Natural killer cell (primary cell): ENCODE measurements at places on chromosomes 16 and 17. TPM values are rescaled to one million over a fixed set of nuclear protein-coding genes. Genes with fewer than 3 reads are reported as not detected.

- no peak overlapping the region for H3K27ac ChIP-seq
- no peaks in the 10 kb centered on the region for H3K27me3 ChIP-seq
- no peak for DNase-seq
- no peak overlapping the region for H3K4me3 ChIP-seq
- H3K4me1 ChIP-seq: peaks cover 10% of the 10 kb centered on the region
These were observed 18.4 kb downstream of the CYB5D2 start for GRCh38 chr17:4161192-4161966.

Gene CACNA1G
- not detected for total RNA-seq

- H3K36me3 ChIP-seq: no peaks in the 10 kb centered on the region
- no peak overlapping the region for H3K27ac ChIP-seq
- H3K27me3 ChIP-seq: no peaks in the 10 kb centered on the region
- H3K4me3 ChIP-seq: no peak overlapping the region
- no peaks in the 10 kb centered on the region for H3K4me1 ChIP-seq
- DNase-seq: no peak
These were observed 124.4 kb downstream of the SLC39A11 start for GRCh38 chr17:72967977-72968585.

Gene LGALS9
- 142 TPM for total RNA-seq

Gene EPN3
- total RNA-seq: not detected

DNA sequence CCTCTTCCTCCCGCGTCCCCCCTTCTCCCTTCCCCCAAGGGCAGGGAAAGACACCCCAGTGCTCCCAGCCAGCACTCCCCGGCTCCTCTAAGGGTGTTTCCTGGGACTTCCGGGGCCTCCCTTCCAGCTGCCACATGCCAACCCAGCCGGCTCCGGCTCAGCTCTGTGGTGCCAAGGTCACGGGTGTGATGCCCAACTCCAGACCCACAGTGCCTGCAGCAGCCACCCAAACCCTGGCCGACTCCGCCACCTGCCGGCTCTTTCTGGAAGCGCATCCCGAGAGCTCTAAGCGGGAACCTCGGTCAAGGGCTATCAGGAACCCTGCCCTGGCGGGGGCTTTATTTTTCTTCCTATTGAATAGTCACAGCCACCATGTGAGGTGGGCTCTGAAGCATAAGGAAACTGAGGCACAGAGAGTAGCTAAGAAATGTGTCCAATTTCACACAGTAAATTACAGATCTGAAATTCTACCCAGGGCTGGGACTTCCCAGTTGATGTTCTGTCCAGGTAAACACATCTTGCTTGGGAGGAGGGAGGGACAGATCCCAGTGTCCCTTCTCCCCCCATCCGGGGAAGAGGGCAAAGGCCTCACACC is 3.3 kb upstream of the PPP1R1B start:
- H3K4me1 ChIP-seq: peaks cover 31% of the 10 kb centered on the region
- no peak overlapping the region for H3K27ac ChIP-seq
- no peaks in the 10 kb centered on the region for H3K36me3 ChIP-seq
- H3K4me3 ChIP-seq: no peak overlapping the region

- H3K4me3 ChIP-seq: no peak overlapping the region
- H3K27ac ChIP-seq: no peak overlapping the region
- DNase-seq: no peak
- H3K4me1 ChIP-seq: no peaks in the 10 kb centered on the region
These were observed 28.9 kb upstream of the MAP3K14 start for GRCh38 chr17:45345554-45346215.

DNA sequence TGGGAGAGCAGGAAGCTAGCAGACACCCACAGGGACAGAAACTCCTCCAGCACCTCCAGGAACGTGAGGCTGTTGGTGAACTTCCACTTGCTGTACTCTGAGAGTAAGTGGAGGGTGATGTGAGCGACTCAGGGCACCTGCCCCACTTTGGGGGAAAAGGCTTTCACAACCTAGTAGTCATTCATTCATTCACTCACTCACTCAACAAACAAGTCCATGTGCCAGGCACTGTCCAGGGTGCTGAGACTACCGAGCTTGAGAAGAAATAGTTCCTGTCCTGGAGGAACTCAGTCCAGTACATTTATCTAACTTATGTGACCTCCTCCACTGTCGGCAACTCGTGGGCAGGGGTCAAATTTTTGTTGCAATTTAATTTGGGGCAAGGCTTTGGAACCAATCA is 26.6 kb downstream of the LGALS9 start:
- H3K27me3 ChIP-seq: no peaks in the 10 kb centered on the region
- no peaks in the 10 kb centered on the region for H3K36me3 ChIP-seq
- peaks cover 7% of the 10 kb centered on the region for H3K4me1 ChIP-seq
- no peak for DNase-seq
- no peak overlapping the region for H3K4me3 ChIP-seq

- H3K27ac ChIP-seq: peak overlapping the region; percentile 88
- DNase-seq: peak; percentile 72
- peaks cover 86% of the 10 kb centered on the region for H3K4me1 ChIP-seq
- H3K27me3 ChIP-seq: no peaks in the 10 kb centered on the region
- peak overlapping the region; percentile 53 for H3K4me3 ChIP-seq
These were observed 910 bp downstream of the ITGAL start for GRCh38 chr16:30473231-30474073.

DNA sequence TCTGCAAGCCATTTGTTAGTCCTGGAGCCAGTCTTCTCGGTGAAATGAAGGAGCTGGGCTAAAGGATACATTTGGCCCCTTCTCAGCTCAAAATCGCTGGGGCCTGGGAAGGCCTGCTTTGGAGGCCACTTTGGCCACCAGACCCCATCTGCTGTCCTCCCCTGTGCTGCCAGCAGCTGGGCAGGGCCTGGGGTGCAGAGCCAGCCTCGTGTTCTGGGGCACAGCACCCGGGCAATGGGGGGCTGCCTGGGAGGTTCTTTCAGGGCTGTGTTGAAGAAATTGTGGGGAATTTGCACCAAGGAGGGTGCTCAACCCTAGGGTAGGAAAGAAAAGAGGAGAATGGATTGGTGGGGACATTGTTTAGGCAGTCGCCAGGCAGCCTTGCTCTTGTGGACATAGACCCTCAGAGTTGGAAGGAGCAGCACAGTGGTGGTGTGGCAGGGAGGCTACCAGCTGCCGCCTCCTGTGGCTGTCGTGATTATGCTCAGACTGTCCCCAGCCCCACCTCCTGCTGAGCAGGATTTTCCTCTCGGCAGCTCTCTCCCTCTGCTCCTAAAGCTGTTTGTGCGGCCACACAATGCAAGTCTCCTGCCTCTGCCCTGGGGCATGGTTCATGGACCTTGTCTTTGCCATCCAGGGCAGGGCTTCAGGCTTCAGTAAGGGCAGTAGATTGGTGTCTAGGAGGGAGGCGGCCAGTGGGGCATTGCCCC is 174.8 kb downstream of the NTN1 start:
- H3K27ac ChIP-seq: no peak overlapping the region
- H3K4me3 ChIP-seq: no peak overlapping the region
- DNase-seq: no peak
- H3K27me3 ChIP-seq: no peaks in the 10 kb centered on the region
- no peaks in the 10 kb centered on the region for H3K4me1 ChIP-seq
- no peaks in the 10 kb centered on the region for H3K36me3 ChIP-seq

GRCh38 chr17:65559804-65560627 is 1.4 kb downstream of the AXIN2 start:
- peaks cover 6% of the 10 kb centered on the region for H3K4me1 ChIP-seq
- H3K4me3 ChIP-seq: peak overlapping the region; percentile 68
- H3K36me3 ChIP-seq: no peaks in the 10 kb centered on the region
- H3K27me3 ChIP-seq: peaks cover 8% of the 10 kb centered on the region

Gene HBA1
- 16.9 TPM for total RNA-seq

DNA sequence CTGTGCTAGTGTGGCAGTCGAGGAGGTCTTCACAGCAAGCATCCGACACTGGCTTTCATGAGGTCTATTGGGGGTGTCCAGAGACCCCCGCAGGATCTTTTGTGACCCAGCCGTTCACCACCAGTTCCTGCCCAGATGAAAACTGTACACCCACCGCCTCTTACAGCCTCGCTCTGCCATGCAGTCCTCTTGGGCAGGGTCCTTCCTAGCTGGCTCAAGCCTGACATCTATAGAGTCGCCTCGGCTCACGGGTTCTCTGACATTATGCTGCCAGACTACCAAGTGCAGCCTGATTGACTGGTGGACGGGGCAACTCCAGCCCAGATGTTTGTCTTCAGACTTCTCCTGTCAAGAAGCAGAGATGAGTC is 14.6 kb upstream of the CLEC10A start:
- H3K4me1 ChIP-seq: peaks cover 20% of the 10 kb centered on the region
- H3K36me3 ChIP-seq: no peaks in the 10 kb centered on the region
- DNase-seq: no peak
- no peaks in the 10 kb centered on the region for H3K27me3 ChIP-seq

- no peak for DNase-seq
- no peak overlapping the region for H3K4me3 ChIP-seq
- no peak overlapping the region for H3K27ac ChIP-seq
- H3K4me1 ChIP-seq: no peaks in the 10 kb centered on the region
- H3K27me3 ChIP-seq: peaks cover 2% of the 10 kb centered on the region
- H3K36me3 ChIP-seq: no peaks in the 10 kb centered on the region
These were observed 7.9 kb upstream of the ALDH3A1 start for GRCh38 chr17:19755821-19756510.

DNA sequence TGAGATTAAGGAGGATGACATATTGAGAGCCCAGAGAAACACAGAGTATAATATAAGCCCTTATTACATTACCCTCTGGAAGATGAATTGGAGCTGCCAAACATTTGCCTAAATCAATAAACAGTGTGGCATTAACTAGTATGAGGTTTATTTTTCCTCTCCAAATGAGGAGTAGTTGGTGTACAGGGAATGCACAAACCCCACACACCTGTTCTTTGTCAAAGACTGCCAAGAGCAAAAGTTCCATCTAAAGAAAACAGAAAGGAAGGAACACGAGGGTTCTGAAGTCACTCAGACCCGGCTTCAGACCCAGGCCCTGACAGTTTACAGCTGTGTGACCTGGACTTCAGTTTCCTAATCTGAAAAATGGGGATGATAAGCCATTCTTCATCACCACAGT is 138.1 kb downstream of the SHISA9 start:
- H3K4me3 ChIP-seq: no peak overlapping the region
- H3K4me1 ChIP-seq: no peaks in the 10 kb centered on the region
- no peak for DNase-seq
- no peak overlapping the region for H3K27ac ChIP-seq
- H3K27me3 ChIP-seq: no peaks in the 10 kb centered on the region

DNA sequence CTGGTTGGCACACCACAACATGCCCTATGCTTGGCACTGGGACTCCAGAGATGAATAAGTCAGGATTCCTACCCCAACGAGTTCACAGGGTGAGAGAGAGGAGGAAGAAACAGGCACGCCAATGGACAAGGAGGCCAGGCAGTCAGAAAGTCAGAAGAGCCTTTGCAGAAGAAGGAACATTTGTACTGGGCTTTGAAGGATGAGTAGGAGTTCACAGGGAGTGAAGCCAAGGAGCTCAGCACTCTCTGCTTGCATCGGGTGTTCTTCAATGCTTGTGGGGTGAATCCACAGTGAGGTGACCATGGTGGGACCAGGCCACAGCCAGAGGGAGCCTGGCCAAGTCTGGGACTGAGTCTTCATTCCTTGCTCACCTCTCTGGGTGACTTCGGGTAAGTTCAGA is 47.5 kb downstream of the AIPL1 start:
- H3K36me3 ChIP-seq: no peaks in the 10 kb centered on the region
- H3K27me3 ChIP-seq: no peaks in the 10 kb centered on the region
- no peak for DNase-seq
- H3K27ac ChIP-seq: no peak overlapping the region
- no peak overlapping the region for H3K4me3 ChIP-seq

- peaks cover 16% of the 10 kb centered on the region for H3K36me3 ChIP-seq
- H3K4me3 ChIP-seq: no peak overlapping the region
- peak; percentile 27 for DNase-seq
- H3K27me3 ChIP-seq: no peaks in the 10 kb centered on the region
- no peak overlapping the region for H3K27ac ChIP-seq
- H3K4me1 ChIP-seq: peaks cover 63% of the 10 kb centered on the region
These were observed 278.9 kb downstream of the SEC14L1 start for GRCh38 chr17:77419547-77420094.

- H3K36me3 ChIP-seq: no peaks in the 10 kb centered on the region
- no peak for DNase-seq
- no peak overlapping the region for H3K27ac ChIP-seq
These were observed 581.4 kb downstream of the CDH11 start for GRCh38 chr16:64540434-64540833.

- H3K4me3 ChIP-seq: no peak overlapping the region
- no peak for DNase-seq
- no peaks in the 10 kb centered on the region for H3K36me3 ChIP-seq
- H3K27ac ChIP-seq: no peak overlapping the region
These were observed 79.4 kb downstream of the IRF8 start for GRCh38 chr16:85978291-85978775.

Gene SYCE1L
- total RNA-seq: 14.4 TPM

DNA sequence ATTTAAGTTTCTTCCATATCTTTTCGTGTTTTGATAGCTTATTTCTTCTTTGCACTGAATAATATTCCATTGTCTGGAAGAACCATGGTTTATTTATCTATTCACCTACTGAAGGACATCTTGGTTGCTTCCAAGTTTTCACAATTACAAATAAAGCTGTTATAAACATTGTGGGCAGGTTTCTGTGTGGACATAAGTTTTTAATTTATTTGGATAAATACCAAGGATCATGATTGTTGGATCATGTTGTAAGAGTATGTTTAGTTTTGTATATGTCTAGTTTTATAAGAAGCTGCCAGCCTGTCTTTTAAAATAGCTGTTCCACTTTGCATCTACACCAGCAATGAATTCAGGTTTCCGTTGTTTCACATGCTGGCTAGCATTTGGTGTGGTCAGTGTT is 339.4 kb downstream of the CDH11 start:
- no peaks in the 10 kb centered on the region for H3K36me3 ChIP-seq
- no peak overlapping the region for H3K4me3 ChIP-seq
- H3K4me1 ChIP-seq: no peaks in the 10 kb centered on the region
- H3K27ac ChIP-seq: no peak overlapping the region

DNA sequence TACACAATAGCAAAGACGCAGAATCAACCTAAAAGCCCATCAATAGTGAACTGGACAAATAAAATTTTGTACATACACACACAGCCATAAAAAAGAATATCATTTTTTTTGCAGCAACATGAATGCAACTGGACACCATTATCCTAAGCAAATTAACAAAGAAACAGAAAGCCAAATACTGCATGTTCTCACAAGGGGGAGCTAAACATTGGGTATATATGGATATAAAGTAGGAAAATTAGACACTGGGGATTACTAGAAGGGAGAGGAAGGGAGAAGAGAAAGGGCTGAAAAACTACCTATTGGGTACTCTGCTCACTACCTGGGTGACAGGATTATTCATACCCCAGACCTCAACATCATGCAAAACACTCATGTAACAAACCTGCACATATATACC is 28.2 kb downstream of the ADAMTS18 start:
- no peak overlapping the region for H3K4me3 ChIP-seq
- H3K4me1 ChIP-seq: no peaks in the 10 kb centered on the region
- H3K36me3 ChIP-seq: no peaks in the 10 kb centered on the region
- no peak overlapping the region for H3K27ac ChIP-seq

GRCh38 chr16:2490190-2491105 is 15.5 kb downstream of the TBC1D24 start:
- peaks cover 32% of the 10 kb centered on the region for H3K4me1 ChIP-seq
- no peak overlapping the region for H3K27ac ChIP-seq
- no peaks in the 10 kb centered on the region for H3K36me3 ChIP-seq
- no peaks in the 10 kb centered on the region for H3K27me3 ChIP-seq
